RCC 7860 (cell line): ENCODE measurements at places on chromosomes 1 and 21.

DNA sequence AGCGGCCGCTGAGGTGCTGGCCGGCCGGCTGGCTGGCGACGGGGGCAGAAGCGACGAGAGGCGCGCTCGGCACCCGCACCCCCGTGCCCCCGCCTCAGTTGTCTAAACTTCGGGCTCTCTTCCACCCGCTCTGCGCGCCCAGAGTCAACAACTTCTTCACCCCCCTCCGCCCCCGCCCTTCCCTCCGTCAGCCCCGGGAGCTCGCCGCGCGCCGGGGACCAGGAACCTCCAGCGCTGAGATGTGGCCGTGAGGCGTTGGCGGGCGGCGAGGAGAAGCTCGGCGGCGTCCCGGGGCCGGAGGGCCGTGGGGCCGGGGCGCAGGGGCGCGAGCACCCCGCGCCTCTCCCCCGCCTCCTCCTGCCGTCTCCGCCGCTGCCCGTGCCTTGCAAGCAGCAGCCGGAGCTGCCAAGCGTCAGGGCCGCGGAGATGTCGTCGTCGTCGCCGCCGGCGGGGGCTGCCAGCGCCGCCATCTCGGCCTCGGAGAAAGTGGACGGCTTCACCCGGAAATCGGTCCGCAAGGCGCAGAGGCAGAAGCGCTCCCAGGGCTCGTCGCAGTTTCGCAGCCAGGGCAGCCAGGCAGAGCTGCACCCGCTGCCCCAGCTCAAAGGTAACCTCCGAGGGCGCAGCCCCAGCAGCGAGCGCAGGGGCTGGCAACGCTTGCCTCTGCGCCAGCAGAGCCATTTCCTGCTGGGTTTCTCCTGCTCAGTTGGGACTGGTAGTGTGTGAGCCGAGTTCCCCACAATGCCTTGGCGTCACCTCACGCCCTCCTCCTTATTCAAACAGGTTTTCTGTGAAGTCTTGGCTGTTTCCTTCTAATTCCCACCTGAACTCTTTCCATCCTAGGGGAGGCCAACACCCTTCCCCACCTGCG lies 710 bp downstream of the PPP2R5A start:
- peak; percentile 29 for DNase-seq

- DNase-seq, result peak; percentile 89
Observed at GRCh38 chr1:183069562-183070216, 46.5 kb downstream of the LAMC1 start.

- DNase-seq, result no peak
Observed at GRCh38 chr1:161099090-161099802, 1.1 kb downstream of the KLHDC9 start.

GRCh38 chr1:199474738-199475137 lies 552.8 kb upstream of the NR5A2 start:
- DNase-seq, result no peak

DNA sequence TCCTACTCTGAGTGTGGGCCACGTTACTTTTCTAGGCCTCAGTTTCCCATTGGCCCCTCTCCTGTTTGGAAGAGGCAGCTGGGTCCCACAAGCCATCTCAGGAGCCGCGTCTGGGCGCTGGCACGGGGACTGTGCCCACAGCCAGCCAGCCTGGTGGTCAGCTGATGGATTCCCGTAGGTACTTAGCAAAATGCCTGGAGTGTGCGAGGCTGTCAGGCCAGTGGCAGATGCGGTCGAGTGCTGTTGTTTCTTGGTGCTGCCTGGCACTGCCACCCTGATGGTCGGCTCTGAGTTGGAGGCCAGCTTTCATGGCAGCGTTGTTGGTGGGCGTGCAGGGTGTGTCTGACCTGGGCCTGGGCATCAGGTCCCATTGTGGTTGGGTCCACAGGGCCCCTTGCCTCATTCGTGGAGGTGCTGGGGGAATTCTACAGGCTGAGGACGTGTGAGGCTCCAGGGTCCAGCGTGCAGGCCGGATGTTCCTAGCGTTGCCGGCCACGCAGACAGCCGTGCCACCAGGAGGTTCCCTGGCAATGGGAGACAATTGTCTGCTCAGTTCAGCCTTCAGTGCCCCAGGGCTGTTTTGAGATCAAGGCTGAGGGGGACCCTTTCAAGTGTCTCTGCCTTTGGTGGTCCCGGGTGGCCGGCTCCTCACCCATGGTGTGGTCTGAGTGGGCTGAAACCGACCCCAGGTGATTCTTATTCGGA lies 20.9 kb downstream of the SKI start:
- DNase-seq, result no peak

DNA sequence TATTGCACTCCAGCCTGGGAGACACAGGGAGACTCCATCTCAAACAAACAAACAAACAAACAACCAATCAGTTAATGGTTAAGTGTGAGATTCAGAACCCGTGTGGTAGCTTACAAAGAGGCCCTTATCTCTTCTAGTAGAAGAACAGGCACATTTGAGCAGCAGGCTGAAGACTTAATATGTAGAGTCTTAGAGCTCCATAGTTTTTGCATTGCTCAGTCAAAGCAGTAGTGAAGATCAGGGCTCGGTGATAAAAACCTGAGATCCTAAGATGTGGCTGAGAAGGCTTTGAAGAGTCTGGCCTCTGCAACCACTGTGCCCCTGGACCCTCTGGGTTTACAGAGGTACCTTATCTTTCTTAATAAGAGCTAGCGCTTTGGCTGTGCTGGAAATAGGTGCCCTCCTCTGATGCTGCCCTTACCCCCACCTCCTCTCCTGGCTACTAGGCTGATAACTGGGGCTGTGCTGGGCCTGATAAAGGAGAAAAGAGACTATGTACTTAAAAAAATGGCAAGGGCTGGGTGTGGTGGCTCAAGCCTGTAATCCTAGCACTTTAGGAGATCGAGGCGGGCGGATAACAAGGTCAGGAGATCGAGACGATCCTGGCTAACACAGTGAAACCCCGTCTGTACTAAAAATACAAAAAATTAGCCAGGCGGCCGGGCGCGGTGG lies 10.5 kb upstream of the UCK2 start:
- no peak for DNase-seq

DNA sequence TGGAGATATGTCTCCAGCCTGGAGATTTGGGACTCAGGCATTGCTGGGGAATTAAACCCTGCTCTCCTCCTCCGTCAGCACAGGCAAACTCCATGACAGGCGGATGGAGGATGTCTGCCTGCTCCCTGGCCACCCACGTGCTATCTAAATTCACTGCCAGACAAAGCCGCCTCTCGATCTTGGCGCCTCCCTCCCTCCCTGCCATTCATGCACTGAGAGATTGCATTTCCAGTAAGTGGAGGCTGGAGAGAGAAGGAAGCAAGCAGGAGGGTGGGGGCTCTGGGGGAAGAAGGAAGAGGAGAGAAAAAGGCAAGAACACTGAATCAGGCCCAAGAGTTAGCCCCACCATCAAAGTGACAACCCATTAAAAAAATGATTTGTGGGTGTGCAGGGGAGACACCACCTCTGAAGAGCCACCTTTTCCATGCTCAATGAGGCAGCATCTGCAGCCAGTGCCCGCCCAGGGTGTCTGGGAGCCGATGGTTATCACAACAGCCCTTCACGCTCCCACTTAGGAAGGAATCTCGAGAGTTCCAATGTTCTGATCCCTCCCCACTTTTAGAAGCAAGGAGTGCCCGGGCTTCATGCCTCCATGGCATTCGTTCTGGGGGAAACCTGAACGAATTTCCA lies 183.0 kb downstream of the HIVEP3 start:
- no peak for DNase-seq

- no peak for DNase-seq
Observed at GRCh38 chr1:42399315-42400100, 18.9 kb downstream of the RIMKLA start.

- no peak for DNase-seq
Observed at GRCh38 chr1:230212405-230212936, 145.4 kb downstream of the GALNT2 start.

DNA sequence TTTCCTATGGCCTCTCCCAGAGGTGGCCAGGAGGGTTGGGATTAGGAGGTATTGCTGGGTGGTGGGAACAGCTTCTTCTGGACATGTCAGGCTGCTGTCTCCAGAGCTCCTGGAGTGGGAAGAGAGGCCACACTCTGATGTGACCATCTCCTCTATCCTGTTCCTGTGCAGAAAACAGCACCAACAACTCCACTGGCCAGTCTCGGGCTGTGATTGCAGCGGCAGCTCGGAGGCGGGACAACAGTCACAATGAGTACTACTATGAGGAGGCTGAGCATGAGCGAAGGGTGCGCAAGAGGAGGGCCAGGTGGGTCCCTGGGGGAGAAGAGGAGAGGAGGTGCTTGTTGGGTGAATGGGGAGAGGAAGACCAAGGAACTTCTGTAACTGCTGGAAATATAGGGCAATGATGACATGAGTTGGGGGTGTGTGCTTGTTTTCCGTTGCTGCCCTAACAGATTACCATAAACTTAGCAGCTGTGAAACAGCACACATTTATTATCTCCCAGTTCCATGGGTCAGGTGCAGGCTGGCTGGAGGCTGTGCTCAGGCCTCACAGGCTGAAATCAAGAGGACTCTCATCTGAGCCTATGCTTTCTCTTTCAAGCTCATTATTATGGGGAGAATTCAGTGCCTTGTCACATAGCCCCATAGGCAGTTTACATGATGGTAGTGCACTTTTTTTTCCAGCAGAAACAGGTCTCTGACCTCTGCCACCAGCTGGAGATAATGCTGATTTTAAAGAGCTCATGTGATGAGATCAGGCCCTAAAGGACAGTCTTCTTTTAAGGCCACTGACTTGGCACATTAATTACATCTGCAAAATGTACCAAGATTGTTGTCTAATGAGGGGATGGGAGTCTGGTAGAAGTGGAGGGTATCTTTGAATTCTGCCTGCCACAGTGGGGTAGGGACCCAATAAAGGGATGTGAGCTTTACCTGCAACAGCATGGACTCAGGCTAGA lies 20.8 kb downstream of the VANGL2 start:
- DNase-seq, result no peak

DNA sequence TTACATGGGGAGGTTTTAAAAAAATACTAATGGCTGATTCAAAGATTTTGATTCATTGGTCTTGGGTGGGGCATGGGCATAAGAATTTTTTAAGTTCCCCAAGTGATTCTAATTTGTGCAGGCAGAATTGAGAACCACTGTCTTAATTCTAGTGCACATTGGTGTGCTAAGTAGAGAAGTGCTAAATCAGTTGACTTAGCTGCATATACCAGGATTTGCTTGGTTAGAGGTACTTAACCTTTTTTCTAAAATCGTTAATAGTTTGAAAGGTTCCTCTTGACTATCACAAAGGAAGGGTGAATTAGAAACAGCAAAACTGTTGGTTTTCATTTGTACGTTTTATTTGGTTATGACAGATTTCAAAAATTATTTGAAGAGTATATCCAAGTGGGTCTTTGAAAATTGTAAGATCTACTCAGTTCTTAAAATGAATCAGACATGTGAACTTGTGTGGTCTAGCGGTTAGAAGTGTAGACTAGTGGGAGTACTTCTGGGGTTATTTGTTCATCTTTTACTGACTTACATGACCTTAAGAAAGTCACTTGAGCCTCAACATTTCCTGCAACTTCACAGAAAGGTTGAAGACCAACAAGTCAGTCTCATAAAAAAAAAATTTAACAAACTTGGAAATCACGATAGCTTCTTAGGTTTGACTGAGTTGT lies 66.7 kb downstream of the RPAP2 start:
- no peak for DNase-seq

DNA sequence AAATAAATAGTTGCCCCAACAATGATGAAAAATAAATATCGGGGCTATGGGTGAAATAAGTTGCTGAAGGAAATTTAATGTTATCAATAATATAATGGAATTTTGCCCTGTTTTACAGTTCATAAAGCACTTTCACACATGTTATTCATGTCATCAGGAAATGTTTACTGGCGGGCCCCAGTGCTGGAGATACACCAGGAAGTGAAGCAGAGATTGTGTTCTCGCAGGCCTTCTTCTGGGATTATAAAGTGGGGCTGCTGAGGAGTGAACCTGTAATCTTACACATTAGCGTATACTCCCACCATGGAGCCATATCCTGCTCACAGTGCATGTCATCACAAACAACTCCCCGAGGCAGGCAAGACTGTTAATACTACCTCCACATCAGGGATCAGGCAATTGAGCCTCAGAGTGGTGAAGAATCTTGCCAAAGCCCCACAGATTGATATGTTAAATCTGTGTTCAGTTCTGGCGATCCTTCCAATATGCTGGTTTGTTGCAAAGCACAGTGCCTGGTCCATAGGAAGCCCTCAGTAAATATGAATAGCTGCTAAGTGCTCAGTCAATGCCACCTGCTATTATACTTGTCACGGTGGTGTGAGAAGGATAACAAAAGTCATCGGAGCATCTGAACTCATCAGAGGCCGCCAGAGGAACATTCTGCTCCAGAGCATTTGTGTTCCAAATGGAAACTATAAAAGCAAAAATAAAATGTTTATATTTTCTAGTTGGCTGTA lies 104.4 kb upstream of the UBE2U start:
- DNase-seq, result no peak

DNA sequence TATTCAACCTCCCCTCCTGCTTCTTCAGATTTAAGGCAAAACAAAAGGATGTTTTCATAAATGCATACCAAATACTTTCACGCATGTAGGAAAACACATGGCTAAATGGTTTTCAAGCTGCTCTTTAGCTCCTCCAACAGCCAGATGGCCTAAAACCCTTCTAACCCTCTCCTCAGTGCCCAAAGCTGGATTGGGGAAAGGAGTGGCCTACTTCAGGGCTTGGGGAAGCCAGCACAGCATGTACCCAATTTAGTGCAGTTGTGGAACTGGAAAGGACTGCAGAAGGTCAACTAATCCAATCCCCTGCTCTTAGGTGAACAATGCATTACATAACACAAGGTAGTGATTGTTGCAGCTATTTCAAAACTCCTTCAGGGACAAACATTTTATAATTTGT lies 9.3 kb downstream of the F5 start:
- DNase-seq, result no peak
